ENCODE measurements at places on chromosomes 13 and 19. TPM values are rescaled to one million over a fixed set of nuclear protein-coding genes. Genes with fewer than 3 reads are reported as not detected.

Gene SPTBN4
- total RNA-seq: 0.84 TPM

Gene PSG7
- not detected for total RNA-seq

Gene GFY
- not detected for total RNA-seq

Gene CXCL17
- not detected for total RNA-seq

Gene C5AR1
- total RNA-seq: not detected

Gene SYCN
- not detected for total RNA-seq

Gene ZNF681
- 2.3 TPM for total RNA-seq

GRCh38 chr19:34990578-34991192, 9.4 kb upstream of the GRAMD1A start:
- DNase-seq: no peak

GRCh38 chr19:4831304-4831978, at the start of gene TICAM1:
Gene TICAM1 (minus strand): TSS chr19:4831712. CDS start chr19:4818377, 13,335 bp downstream.
- DNase-seq: peak; percentile 73

GRCh38 chr19:12090807-12091206, 26.3 kb downstream of the ZNF844 start:
- DNase-seq: peak; percentile 76

DNA sequence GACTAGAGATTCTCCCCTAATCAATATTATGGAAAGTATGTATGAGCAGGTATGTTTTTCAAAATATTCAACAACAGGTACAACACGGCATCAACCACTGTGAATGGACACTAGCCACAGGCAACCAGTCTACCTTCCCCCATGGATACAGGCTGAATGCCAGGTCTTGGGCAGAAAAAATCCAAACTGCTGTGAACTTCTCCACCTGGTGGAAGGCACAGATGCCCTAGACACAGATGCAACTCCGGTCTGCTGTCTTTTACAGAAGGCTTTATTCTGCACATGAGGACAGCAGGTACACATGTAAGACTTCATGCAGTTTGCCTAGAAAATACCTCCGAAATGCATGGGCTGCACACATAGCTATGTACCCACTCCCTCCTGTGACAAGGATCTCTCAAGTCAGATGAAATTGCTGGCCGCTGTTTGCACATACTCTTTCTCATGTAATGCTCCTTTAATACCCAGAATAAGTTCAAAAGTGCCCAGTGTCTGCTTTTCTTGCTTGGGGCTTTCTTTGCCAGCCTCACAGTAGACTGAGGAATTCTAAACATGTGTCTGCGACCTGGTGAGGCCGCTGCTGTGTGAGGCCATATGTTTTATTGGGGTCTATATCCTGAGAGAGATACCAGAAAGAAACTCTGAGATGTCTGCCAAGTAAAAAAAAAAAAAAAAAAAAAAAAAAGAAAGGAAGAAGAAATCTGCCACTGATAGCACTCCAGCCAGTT, 325.9 kb downstream of the FOXO1 start:
- DNase-seq: peak; percentile 52

DNA sequence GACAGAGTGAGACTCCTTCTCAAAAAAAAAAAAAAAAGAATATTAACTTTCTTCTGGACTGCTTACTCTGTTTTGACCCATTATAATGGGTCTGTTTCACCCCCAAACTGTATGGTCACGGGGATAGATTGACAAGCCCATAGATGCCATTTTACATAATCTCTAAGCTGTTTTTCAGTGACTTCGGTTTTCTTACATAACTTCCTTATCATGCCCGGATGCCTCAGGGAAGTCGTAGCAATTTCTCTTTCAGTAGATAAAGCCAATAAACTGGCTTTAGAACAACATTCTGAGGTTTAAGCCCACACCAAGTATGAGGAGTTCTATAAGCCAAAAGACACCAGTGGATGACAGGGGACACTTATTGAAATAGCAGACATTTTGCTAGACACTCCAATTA, 5.9 kb upstream of the ZNF254 start:
- DNase-seq: no peak

DNA sequence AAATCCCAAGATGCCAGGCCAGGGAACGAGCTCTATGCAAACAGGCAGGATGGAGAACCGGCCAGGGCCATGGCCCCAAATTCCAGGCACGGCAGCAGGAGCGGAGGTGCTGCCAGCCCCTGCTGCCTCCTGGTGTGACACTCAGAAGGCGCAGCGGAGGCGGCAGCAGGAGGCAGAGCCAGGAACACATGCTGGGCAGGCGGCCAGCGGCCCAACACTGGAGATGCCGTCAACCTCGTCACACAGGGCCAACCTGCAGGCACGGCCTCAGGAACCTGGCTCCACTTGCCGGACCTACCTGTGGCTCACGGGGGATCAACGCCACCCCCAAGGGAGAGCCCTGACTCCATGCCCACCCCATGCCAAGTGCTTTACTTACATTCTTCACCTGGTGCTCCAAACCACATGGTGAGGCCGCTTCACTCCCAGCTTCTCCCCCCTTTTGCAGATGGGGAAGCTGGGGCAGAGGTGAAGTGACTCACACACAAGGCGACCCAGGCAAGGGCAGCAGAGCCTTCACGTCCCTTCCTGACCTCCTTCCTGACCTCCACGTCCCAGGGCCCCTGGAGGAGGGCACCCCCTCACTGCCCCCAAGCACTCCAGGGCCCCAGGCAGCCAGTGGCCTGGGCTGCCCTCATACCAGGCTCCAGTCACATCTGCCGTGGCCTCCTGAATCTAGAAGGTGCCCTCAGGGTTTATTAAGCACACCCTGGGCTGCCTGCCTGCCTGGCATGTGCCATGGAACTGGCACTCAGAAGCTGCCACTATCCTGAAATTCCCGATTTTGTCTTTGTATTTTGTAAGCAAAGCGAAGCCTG, 43.5 kb downstream of the GGACT start:
- no peak for DNase-seq

- DNase-seq: peak; percentile 35
These were observed 282.2 kb downstream of the SLITRK5 start for GRCh38 chr13:87953381-87953780.

DNA sequence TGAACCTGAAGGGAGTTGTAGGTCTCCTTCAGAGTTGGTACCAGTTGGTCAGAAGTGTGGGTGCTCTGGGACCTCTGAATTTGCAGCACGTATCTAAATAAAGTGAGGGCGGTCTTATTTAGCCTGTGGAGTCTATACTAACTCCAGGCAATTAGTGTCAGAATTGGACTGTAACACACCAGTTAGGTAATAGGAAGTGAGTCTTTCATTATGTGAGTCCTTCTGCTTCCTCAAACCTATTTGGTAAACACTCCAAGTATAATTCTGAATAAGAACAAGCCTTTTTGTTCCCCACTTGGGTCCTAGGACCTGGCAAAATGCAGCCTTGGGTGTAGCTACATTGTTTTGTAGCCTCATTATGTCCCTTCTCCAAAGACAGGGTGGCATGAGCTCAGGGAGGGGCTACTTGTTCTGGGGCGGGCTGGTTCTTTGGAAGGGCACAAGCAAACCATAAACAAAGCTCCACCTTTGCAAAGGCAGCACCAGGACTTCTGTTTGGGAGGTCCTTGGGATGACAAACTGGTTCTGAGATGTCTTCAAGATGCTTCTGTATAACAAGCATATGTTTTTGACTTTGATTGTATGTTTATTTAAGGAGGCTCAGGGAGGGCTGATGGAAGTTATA, 418.0 kb downstream of the ZNF536 start:
- no peak for DNase-seq
